Testis (tissue), 5 donors: ENCODE measurements at places on chromosomes 7 and 10.

GRCh38 chr10:130711072-130711471, 574.9 kb downstream of the GLRX3 start:
- no peaks in the 10 kb centered on the region for H3K27me3 ChIP-seq
- peaks cover 6% of the 10 kb centered on the region for H3K4me1 ChIP-seq
- no peak for DNase-seq
- H3K27ac ChIP-seq = no peak overlapping the region

DNA sequence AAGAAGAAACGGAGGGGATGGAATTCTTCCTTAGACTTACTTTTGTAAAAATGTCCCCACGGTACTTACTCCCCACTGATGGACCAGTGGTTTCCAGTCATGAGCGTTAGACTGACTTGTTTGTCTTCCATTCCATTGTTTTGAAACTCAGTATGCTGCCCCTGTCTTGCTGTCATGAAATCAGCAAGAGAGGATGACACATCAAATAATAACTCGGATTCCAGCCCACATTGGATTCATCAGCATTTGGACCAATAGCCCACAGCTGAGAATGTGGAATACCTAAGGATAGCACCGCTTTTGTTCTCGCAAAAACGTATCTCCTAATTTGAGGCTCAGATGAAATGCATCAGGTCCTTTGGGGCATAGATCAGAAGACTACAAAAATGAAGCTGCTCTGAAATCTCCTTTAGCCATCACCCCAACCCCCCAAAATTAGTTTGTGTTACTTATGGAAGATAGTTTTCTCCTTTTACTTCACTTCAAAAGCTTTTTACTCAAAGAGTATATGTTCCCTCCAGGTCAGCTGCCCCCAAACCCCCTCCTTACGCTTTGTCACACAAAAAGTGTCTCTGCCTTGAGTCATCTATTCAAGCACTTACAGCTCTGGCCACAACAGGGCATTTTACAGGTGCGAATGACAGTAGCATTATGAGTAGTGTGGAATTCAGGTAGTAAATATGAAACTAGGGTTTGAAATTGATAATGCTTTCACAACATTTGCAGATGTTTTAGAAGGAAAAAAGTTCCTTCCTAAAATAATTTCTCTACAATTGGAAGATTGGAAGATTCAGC, 158.7 kb upstream of the LANCL2 start:
- no peaks in the 10 kb centered on the region for H3K27me3 ChIP-seq
- no peaks in the 10 kb centered on the region for H3K4me1 ChIP-seq
- no peak overlapping the region for H3K4me3 ChIP-seq
- H3K27ac ChIP-seq = no peak overlapping the region

GRCh38 chr10:58715061-58715460, 202.4 kb downstream of the BICC1 start:
- no peak overlapping the region for H3K4me3 ChIP-seq
- DNase-seq = no peak
- H3K27me3 ChIP-seq = no peaks in the 10 kb centered on the region
- peaks cover 5% of the 10 kb centered on the region for H3K4me1 ChIP-seq

DNA sequence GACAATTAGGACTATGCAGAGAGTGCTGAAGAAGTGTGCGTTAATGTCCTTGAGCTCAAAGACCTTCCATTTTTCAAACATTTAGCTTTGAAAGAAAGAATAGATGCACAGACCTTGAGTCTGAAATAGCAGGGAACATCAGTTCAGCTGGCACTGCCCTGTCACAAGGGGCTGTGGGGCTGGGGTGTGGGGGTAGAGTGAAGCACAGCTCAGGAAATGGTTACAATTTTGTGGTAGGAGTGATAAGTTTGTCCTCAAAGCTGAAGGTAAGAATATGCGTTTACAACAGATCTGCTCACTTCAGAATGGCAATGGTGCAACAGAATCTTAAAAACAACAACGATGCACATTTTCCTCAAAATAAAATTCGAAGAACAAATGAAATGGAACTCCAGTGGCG, 33.6 kb downstream of the SMKR1 start:
- no peaks in the 10 kb centered on the region for H3K4me1 ChIP-seq
- H3K4me3 ChIP-seq = no peak overlapping the region

DNA sequence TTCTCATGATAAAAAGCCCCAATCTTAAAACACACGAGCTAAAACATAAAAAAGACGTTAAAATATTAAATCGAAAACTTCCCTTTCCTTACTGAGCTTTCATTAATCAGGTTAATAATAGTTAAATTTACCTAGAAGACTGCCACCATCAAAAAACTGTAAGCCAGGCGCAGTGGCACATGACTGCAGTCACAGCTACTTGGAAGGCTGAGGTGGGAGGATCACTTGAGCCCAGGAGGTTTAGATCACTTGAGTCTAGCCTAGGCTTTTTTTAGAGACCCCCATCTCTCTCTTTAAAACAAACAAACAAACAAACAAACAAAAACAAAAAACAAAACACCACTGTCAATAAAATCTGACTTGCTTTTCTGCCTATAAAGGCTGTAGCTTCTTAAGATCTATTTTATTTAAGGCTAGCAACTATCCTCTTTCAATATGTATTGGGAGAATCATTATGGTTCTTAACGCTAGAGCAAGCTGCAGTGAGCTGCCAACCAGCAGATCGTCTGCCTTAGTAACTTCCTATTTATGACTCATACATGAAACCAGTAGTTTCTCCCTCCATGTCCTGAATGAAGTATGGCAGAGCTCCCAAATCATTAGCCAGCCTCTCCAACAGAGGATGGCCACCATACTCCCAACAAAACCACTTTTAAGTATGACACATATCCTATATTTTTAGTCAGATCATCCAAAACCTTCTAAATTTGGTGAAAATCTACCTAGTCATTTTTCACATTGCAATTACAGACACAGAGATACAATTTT, 163.7 kb downstream of the SRPK2 start:
- no peak overlapping the region for H3K4me3 ChIP-seq
- no peaks in the 10 kb centered on the region for H3K36me3 ChIP-seq
- no peak for DNase-seq
- peaks cover 26% of the 10 kb centered on the region for H3K4me1 ChIP-seq

GRCh38 chr10:971613-972012, 16.6 kb upstream of the GTPBP4 start:
- no peaks in the 10 kb centered on the region for H3K27me3 ChIP-seq
- no peaks in the 10 kb centered on the region for H3K36me3 ChIP-seq
- H3K4me3 ChIP-seq = no peak overlapping the region
- no peak overlapping the region for H3K27ac ChIP-seq

DNA sequence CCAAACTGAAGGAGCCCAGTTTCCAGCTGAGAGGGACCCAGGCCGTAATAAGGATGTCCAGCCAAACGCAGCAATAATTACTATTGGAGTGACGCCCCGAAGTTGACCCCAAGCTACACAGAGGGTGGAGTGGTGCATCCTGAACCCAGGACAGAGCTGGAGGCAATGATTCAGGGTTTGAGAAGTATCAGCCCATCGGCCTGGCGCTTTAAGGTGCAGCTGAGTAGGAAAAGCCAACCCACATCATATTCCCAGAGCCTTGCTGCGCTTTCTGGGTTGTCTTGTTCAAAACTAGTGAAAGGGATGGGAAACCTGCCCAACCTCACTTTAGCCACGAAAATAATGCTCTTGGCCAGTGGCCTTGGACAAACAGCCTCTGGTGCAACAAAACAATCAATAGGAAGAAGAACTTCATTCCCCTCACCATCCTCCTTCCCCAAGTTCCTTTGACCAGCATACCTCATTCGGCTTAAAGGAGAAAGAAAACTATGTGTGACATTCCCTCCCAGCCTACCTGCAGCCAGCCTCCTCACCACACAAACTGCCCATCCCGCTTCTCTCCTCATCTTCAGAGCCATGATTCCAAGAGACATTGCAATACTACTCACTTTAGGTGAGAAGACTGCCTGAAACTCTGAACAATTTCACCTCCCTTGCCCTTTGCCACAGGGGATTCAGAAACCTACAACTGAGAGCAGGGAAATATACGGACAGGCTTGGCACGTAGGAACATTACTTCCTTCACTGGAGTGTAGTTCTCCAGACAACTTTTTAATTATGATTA, 217.2 kb upstream of the MKLN1 start:
- no peaks in the 10 kb centered on the region for H3K27me3 ChIP-seq
- H3K4me3 ChIP-seq = peak overlapping the region; percentile 100
- no peaks in the 10 kb centered on the region for H3K36me3 ChIP-seq
- H3K4me1 ChIP-seq = peaks cover 25% of the 10 kb centered on the region

GRCh38 chr7:96838481-96838880, 128.8 kb upstream of the SEM1 start:
- H3K27ac ChIP-seq = no peak overlapping the region
- no peak for DNase-seq
- H3K4me3 ChIP-seq = no peak overlapping the region
- H3K36me3 ChIP-seq = no peaks in the 10 kb centered on the region
- no peaks in the 10 kb centered on the region for H3K27me3 ChIP-seq

DNA sequence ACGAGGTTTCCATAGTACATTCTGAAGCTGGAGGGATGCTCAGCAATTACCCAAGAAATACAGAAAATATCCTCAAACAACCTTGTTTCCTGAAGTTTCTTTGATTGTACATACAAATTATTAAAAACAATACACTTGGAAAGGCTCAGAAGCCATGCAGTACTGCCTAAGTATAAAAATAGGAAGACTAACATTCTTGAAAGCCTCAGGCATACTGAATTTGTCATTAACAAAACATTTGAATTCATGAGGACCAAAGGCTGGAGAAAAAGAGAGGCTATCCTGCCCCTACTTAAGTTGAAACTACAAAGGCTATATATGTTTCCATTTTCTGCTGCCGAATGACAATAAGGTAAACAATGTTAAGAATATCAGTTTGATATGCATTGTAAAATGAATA, 54.3 kb upstream of the SGCE start:
- H3K4me1 ChIP-seq = no peaks in the 10 kb centered on the region
- H3K4me3 ChIP-seq = no peak overlapping the region
- no peaks in the 10 kb centered on the region for H3K27me3 ChIP-seq
- no peak for DNase-seq

- H3K27ac ChIP-seq = peak overlapping the region; percentile 36
- no peaks in the 10 kb centered on the region for H3K4me1 ChIP-seq
- peak overlapping the region; percentile 71 for H3K4me3 ChIP-seq
- no peaks in the 10 kb centered on the region for H3K36me3 ChIP-seq
Observed at GRCh38 chr10:79904671-79905321, 44.1 kb downstream of the SFTPD start.

DNA sequence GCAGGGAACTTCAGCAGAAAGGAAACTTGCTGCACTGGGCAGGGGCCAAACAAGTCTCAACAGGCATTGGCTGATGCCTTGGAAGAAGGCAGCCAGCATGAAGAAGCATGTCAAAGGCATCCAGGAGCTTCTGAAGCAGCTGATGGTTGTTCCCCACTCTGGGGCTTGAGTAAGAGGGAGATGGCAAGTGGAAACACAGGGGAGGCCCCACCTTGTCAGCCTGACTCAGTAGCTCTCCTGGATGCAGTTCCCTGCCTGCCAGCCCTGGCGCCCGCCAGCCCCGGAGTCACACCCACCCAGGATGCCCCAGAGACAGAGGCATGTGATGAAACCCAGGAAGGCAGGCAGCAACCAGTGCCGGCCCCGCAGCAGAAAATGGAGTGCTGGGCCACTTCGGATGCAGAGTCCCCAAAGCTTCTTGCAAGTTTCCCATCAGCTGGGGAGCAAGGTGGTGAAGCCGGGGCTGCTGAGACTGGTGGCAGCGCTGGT, 96.5 kb downstream of the TACC2 start:
- H3K27ac ChIP-seq = no peak overlapping the region
- no peaks in the 10 kb centered on the region for H3K36me3 ChIP-seq
- no peaks in the 10 kb centered on the region for H3K4me1 ChIP-seq
- H3K27me3 ChIP-seq = no peaks in the 10 kb centered on the region
- no peak overlapping the region for H3K4me3 ChIP-seq

DNA sequence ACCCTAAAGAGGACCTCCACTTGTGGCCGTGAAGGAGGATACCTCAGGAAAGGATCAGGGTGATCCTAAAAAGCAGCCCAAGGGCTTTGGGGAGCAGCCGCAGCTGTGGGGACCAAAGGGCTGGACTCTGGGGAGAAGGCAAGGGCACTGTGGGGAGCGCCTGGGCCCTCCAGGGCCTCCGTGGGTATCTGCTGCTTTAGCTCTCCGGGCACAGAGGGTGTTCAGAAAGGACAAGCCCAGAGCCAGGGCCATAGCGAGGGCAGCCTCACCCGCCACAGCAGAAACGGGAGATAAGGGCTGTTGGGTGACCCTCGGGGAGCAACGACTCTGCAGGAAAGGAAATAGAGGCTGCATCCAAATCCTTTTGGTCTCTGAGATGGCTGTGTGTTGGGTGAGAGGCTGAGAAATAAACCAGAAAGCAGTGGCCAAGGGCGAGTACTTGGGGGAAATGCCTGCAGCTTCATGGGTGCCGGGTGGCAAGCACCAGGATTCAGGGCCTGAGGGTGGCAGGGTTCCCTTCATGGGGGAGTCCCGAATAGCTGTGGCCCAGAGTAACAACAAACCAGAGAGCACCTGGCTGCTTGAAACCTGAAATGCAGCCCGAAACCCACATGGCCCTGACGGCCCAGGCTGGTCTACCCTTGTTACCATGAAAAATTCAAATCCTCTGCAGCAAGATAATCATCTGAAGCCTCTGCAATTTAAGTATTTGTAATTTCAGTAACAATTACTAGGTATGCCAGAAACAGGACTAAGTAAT, 95.2 kb downstream of the VIPR2 start:
- H3K27me3 ChIP-seq = no peaks in the 10 kb centered on the region
- H3K36me3 ChIP-seq = no peaks in the 10 kb centered on the region
- DNase-seq = no peak

- H3K27ac ChIP-seq = no peak overlapping the region
- DNase-seq = no peak
- H3K36me3 ChIP-seq = no peaks in the 10 kb centered on the region
- H3K4me1 ChIP-seq = no peaks in the 10 kb centered on the region
- no peak overlapping the region for H3K4me3 ChIP-seq
- H3K27me3 ChIP-seq = no peaks in the 10 kb centered on the region
Observed at GRCh38 chr7:26490640-26491624, 199.3 kb downstream of the SNX10 start.

DNA sequence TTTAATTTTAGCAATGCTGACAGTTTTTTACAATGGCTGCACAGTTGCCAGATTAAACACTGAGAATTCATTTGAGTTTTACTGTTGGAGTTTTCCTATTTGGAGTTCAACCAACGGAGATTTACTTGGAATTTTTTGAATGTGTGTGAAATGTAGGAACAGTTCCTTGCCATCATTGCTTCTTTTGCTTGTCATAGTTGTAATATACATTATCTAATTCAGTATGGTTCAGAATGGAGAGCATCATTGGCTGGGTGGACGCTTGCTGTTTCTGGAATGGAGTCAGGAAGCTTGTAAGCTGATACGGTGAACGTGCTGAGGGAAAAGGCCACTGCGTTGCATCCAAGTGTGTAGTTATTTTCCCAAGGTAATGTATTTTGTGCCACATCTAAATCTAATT, 404.3 kb upstream of the KLF6 start:
- no peaks in the 10 kb centered on the region for H3K27me3 ChIP-seq
- DNase-seq = no peak
- no peak overlapping the region for H3K4me3 ChIP-seq
- no peaks in the 10 kb centered on the region for H3K4me1 ChIP-seq
- no peaks in the 10 kb centered on the region for H3K36me3 ChIP-seq

DNA sequence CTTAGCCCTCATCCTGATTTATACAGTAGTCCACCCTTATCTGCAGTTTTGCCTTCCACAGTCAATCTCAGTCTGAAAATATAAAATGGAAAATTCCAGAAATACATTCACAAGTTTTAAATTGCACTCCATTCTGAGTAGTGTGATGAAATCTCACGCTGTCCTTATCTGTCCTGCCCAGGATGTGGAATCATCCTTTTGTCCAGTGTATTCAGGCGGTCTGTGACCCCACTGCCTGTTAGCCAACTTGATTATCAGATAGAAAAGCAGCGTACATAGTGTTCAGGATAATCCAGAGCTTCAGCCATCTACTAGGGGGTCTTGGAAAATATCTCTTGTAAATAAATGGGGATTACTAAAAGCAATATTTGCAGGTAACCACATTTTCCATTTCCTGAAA, 146.3 kb downstream of the MALRD1 start:
- H3K27me3 ChIP-seq = no peaks in the 10 kb centered on the region
- H3K4me3 ChIP-seq = no peak overlapping the region
- DNase-seq = no peak
- H3K4me1 ChIP-seq = no peaks in the 10 kb centered on the region
- no peaks in the 10 kb centered on the region for H3K36me3 ChIP-seq
